ENCODE measurements at places on chromosomes 7 and 10.

- no peak for DNase-seq
Observed at GRCh38 chr7:154864523-154864891, 138.4 kb downstream of the PAXIP1 start.

DNA sequence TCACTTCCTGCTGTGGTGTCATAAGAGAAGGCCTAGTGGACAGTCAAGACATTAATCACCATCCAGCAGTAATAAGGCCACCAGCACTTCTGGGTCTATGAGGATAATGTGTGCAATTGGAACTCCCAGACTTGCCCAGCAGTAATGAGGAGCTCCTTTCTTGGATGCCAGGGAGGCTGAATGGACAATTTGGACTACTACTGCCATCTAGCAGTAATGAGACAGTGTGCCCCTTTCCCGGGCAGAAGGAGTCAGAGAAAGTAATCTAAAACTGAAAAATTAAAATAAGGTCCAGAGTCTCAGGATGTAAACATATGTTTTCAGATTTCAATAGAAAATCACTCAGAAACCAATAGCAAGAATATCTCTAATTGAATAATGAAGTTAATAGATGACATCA lies 400.4 kb downstream of the CDC14C start:
- DNase-seq: peak; percentile 30

DNA sequence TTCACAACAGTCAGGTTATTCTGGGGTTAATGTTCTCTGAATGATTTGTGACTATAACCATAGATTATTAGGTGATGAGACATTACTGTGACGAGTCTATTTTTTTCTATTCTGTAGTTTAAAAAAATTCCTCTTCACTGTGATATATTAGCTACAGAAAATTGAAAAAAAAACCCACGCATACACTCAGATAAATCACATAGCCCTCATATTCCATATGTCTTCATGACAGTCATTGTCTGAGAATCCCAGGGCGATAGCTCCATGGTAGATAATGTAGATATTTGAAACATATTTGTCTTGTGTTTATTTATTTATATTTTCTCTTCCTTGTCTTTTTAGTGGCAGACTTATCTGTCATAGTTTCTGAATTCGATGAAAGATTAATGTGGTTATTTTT lies 110.0 kb downstream of the CAMK1D start:
- DNase-seq: no peak

DNA sequence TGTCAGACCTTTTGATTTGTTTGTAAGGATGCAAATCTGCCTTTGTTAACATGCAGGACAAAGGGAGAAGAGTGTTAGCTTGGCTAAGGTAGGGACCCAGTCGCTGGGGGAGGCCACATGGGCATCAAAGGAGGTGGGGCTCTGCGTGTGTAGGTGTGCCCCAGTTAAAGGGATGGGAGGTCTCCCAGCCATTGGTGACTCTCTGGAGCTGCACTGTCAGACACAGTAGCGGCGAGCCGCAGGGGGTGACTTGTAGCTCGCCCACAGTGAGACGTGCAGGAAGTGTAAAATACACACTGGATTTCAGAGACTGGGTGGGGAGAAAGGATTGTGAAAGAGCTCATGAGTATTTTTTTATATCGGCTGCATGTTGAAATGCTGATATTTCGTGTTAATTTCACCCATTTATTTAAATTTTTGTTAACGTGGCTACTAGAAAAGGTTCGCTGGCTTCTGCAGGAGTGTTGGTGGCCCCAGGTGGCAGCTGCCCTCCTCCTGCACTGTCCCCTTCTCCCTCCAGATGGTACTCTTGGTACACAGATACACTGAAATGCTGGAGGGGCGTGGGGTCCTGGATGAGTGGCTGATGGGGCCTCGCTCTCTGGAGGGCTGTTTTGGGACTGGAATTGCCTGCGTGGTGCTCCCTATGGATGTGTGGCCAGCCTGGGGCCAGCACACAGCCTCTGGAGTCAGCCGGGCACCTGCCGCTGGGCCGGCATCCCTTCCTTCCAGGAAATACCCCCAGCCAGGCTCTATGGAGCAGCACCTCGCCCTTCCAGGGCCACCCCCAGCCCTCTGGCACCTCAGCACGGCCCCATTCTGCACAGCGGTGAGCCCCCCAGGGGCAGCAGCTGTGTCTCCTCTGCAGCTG lies 59.2 kb downstream of the LHPP start:
- DNase-seq: no peak

GRCh38 chr10:97119058-97119745 lies 66.6 kb downstream of the SLIT1 start:
- no peak for DNase-seq

DNA sequence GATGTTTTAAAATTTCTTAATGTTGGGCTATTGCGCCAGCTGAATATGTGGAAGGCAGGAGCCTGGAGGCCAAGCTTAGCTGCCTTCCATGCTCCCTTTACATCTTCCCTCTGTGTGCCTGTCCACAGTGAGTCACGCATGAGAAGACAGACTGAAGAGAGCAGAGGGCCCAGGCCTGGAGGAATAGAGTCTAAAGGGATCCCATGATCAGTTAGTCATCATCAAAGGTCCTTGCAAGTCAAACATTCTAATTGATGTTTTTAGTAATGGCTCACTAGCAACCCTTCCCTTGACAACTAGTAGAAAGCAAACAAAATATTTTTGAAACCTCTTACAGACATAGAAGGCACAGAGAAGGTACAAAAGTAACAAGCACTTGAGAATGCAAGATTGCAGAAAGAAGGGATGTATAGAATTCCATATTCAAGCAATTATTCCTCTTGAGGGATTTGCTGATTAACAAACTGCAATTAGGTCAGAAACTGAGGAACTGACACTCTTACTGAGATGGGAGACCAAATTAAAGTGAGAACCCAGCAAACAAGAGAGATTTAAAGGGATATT lies 30.7 kb upstream of the APBB1IP start:
- DNase-seq: no peak

GRCh38 chr7:108419961-108420908 lies 36.0 kb downstream of the NRCAM start:
- DNase-seq: no peak

DNA sequence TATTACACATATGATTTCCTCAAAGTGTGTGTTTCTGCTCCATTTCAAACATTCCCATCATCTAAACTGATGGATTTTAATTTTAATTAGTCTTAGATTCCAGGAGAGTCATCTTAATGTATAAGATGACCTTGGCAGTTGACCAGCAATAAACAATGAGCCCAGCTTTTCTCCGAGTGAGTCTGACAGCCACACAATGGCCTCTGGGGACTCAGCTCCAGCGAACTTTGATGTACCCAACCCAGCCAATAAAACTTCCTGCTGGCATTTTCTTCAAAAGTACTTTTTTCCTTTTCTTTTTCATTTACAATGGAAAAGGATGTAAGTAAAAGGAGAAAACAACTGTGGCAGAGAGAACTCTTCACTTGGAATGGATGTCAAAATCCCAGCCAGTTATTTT lies 139.1 kb upstream of the CTBP2 start:
- no peak for DNase-seq

GRCh38 chr10:69638642-69639041 lies 8.6 kb downstream of the FAM241B start:
- no peak for DNase-seq

GRCh38 chr10:101394524-101395133 lies 40.7 kb downstream of the BTRC start:
- DNase-seq: no peak

GRCh38 chr7:135245226-135246190 lies 11.9 kb downstream of the STRA8 start:
- no peak for DNase-seq

DNA sequence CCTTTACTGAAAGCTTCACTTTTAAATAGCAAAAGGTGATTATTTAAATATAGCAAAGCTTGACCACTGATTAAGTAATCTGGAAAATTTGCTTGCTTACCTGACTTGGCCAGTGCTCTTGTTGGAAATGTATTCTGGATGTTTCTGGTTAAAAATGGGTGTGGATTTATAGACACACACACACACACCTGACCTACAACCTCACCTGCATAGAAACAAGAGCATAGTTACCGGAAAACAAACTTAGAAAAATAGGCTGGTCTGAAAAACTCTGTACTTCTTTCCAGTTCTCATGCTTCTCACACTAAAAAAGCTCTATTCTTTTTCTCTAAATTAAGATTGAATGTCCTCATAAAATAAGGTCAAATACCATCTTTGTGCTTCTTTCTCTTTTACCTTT lies at the start of gene AGR3:
Gene AGR3 (minus strand): TSS at position 140 of the 400 bp plus-strand sequence. CDS start 3,365 bp downstream, outside the sequence.
- no peak for DNase-seq

DNA sequence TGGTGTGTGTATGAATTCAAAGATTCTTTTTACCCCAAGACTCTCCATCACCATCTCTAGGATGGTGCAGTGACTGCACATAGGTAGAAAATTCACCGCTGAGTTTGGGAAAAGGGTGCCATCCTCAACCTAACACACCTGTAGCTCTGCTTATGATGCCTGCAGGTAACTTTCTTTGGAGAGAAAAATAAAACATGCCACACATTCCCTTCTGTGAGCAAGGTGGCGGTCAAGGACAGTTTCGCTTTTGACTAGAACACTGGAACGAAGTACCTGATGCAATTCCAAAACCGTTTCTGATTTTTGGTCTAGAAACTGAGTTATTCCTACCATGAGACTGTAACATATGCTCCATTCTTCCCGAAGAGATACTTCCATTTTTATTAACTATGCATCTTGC lies 205.6 kb downstream of the FGFR2 start:
- no peak for DNase-seq

GRCh38 chr10:112507046-112507445 lies 60.0 kb downstream of the VTI1A start:
- no peak for DNase-seq

DNA sequence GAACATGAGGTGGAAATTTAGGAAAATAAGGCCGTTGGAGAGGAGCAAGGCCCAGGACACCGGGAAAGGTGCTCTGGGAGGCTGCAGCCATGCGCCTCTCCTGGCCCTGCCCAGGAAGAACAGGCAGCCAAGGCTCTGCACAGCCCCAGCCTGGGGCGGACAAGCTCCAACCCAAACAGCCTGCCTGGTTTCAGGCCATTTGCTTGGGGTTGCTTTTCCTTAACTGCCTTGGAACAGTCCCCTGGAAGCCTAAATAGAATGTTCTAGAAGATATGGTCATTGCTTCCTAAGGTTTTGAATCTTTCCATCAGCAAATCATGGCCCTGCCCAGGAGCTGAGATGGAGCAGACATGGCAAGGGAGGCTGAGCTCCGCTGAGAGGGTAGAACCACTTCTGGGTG lies 11.0 kb downstream of the VSTM4 start:
- DNase-seq: no peak

- DNase-seq: no peak
Observed at GRCh38 chr7:41731493-41732435, 28.9 kb upstream of the INHBA start.

DNA sequence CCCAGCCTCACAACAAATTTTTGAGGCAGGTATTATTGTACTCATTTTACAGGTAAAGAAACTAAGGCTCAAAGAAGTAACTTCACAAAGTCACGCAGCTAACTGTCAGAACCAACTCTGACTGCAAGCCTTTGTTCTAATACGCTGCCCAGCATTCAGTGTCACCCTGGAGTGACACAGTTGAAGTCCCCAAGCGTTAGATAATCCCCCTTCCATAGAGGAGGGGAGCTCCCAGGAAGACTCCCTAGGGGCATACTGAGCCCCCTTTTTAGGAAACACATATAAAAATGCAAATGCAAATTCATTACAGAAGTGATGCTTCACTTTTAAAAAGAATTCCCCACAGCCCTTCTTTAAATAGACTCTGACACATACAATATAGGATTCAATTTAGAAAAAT lies 101.0 kb upstream of the MACROH2A2 start:
- DNase-seq: no peak

DNA sequence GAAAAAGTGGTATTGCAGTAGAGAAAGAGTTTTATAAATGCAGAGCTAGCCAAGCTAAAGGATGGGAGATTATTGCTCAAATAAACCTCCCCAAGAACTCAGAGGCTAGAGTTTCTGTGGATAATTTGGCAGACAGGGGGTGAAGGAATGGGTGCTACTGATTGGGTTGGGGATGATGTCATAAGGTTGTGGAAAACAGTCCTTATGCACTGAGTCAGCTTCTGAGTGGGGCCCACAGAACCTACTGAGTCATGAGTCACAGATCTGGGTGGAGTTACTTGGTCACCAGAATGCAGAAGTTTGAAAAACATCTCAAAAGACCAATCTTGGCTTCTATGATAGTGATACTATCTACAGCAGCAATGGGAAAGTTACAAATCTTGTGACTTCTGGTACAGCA lies 1146.7 kb downstream of the TYW1 start:
- no peak for DNase-seq

DNA sequence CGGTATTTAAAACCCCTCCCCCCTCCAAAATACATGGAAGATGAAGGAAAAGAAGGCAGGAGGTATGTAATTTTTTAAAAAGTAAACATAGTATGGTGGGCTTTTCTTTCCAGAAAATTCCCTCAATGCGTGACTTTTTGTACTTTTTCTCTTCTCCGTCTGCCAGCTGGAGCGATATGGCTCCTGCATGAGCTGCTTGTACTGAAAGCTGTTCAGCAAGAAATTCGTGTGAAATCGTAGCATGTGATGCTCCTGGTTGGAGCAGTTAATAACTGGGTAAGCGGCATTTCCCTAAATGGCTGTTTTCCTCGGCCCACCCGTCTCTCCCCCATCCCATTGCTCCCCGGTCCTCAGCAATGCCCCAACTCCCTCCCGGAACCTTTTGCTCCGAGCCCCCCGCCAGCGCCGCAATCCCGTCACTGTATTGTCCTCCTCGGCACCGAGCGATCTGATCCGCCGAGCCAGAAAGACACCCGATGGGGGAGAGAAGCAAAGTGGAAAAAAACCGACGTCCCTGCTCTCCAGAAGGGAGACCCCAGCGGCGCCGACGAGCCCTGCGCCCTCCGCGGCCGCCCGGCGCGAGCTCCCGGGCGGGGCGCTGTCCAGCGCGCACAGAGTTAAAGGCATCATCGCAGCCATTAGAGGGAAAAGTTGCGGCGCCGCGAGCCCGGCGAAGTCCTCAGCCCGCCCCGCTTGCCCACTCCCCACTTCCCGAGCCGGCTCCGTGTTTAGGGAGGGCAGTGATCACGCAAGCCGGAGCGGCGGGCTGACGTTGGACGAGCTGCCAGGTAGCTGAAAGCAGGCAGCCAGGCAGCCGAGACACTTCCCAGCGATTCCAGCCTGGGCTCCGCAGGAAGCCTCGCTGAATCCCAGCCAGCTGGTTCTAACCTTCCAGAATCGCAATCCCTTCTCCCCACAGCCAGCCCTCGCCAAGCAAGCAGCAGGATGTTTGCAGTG lies at the start of gene VSTM2A:
Gene VSTM2A (plus strand): TSS at position 707 of the 957 bp plus-strand sequence. CDS start 356 bp downstream, outside the sequence.
- DNase-seq: no peak

DNA sequence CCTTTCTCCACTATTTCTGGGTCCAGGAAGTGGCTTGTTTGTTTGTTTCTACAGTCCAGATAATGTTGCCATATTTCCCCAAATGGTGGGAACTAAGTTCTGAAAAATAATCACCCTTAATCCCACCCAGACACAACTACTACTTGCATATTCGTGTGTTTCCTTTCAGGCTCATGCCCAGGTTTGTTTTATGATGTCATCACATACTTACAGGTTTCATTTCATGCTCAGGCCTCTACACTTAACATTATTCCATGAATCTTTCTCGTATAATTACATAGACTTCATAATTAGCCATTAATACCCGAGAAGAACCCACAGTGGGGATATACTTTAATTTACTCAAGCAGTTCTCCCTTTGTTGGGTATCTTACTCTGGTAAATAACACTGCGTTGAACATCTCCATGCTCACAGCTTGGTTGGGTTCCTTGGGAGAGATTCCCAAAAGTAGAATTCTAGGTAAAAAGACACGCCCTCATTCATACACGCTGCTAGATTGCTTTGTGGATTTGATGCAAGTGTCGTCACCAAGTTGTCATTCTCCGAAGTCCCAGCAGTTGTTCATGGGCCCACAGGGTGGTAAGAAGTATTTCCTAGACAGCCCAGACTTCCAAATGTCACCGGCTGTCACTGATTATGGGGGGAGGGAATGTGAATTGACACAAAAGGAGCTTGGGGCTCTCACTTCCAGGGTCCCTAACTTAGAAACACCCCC lies 42.6 kb downstream of the UNC5B start:
- DNase-seq: no peak
